Posterior vena cava (tissue), 2 donors: ENCODE measurements at places on chromosomes 13 and 19. TPM values are rescaled to one million over a fixed set of nuclear protein-coding genes. Genes with fewer than 3 reads are reported as not detected.

KLK7 gene
- total RNA-seq: not detected

LENG9 gene
- total RNA-seq: 5.1 TPM

CRX gene
- total RNA-seq: not detected

- DNase-seq: no peak
Observed at GRCh38 chr13:74860789-74861188, 621.2 kb downstream of the TBC1D4 start.

DNA sequence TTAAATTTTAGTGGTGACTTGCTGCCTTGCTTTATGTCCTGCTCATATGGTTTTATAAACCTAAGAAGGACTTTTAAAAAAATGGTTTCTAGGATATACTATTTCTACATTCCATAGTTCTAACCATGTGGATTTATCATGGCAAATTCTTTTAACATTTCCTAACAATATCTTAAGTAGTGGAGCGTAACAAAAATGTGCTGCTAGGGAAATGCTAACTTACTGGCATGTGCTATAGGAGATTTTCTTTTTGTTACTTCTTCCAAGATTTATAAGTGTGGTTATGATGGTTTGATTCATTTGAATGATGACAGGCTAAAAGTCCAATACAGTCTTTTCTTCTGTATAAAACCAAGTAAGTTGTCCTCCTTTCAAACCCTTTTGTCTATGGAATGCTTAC, 713.7 kb downstream of the SLITRK1 start:
- DNase-seq: no peak

- no peak for DNase-seq
Observed at GRCh38 chr19:6556480-6557195, 25.8 kb downstream of the TNFSF9 start.

- no peak for DNase-seq
Observed at GRCh38 chr13:94829837-94830365, 117.6 kb upstream of the SOX21 start.

DNA sequence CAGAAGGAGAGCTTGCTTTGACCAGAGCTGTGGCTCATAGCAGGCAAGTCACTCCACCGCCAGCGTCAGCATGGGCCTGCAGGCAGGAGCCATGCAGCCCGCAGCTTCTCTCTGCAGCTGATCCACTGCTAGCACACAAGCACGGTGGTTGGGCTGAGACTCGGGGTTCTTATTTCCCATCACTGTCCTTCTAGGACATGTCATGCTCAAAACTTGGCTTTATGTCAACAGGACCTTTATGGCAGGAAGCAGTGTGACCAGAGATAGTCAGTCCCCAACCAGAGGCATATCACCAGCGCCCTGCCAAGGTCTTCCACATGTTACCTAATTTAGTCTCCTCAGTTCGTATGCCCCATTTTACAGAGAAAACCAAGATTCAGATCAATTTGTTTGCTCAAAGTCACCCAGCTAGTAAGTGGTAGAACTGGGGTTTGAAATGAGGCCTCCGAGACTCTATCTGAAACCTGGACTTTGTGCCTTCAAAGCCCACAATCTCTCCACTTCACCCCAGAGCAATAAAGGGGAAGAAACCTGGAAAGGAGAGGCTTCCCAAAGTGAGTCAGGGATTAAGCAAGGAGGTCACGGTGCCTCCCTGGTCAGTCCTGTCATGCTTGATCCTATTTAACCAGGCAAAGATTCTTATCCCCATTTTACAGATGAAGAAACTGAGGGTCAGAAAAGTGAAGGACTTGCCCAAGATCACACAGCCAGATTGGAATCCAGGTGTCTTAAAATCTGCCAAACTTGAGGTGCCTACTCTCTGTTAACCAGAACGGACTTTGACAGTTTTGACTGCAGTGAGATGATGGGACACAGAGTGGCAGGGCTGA, 5.1 kb downstream of the TMEM272 start:
- DNase-seq: no peak

DNA sequence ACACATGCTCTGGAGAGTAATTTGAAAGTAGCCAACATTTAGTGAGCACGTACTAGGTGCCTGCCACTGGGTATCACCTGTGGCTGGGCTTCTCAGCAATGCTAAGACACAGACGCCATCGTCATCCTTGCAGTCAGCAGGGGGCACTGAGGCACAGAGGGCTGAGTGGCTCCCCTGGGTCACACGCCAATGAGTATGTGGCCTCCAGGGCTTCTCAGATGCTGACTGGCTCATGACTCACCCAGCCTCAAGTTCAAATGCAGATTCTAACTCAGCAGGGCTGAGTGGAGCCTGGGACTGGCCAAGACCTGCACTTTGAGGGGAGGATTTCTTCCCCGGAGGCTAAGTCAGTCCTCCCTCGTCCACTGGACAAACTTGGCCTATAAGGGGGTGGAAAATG, 115.1 kb upstream of the CACNA1A start:
- DNase-seq: no peak

DNA sequence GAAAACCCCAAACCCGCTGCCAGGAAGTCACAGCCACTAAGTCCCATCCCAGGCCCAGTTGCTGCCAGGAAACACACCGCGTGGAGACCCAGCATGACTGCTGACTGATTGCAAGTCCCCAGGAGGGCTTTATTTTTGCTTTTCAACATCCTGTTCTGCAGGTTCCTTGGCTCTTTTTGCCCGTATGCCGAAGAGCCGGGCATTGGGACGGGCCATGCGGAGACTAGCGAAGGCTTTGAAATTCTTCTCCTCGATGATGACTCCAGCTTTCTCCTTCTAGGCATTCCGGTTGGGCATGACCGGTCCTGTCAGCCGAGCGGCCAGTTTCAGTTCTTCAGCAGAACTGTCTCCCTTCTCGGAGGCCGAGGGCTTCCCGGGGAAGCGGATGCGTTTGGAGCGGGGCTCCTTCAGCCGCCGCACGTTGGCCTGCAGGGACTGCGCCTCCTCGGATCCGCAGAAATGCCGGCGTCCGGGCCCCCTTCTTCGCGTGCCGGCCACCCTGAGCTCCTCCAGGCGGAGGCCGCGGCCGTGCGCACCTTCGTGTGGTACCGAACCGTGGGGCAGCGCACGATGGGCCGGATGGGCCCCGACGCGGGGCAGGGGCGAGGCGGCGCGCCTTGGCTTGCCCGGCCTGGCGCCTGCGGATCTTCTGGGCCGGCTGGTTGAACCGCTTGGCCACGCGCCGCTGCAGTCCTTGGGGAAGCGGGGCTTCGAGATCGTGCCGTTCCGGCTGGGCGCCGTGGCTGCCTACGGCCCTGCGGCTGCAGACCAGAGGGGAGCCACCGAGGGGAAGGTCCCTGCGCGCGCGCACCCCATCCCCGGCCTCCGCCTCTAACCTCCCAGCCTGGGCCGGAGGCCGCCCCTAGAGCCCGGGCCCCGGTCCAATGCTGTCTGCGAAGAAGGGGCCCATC, 15.2 kb downstream of the ZSCAN5C start:
- DNase-seq: peak; percentile 82

GRCh38 chr13:94590744-94591143, 5.2 kb downstream of the TGDS start:
- no peak for DNase-seq

DNA sequence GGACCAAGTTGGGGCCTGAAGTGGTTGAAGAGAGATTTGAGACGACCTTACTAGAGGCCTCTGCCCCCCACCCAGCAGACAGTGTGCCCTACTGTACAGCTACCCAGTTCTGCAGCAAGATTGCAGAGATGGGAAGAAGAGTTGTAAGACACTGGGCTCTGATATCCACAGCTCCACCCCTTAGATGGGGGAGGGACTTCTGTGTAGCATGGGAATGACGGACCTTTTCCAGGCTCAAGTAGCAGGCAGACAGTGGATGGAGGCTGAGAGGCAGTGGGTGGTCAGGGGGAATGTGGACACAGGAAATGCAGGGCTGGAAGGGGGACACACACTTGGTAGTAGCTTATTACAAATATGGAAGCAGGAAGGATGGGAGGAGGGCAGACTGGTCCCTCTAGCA, 13.0 kb downstream of the LRFN3 start:
- DNase-seq: no peak

- DNase-seq: no peak
Observed at GRCh38 chr19:11286312-11286974, 9.5 kb upstream of the TSPAN16 start.

GRCh38 chr13:30158774-30159445, 148.4 kb downstream of the KATNAL1 start:
- no peak for DNase-seq
